A549 (cell line): ENCODE measurements at places on chromosomes 12 and 14.

DNA sequence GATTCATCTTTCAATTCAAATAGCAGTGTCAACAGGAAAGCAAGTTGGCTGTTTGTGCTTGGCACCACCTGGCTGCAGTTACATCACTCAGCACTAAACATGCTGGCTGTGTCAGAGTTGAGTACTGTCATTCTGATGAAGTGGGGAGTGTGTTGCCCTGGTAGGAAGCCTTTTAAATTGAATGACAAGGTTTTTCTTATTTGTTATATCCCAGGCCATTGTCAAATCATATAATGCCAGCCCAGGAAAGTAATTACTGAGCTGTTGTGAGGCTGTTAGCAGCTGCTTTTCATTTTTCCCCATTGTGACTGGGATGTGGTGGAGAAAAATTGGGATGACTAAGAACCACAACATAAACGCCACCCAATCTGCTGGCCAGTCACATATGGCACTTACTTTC lies 106.5 kb upstream of the PRKD1 start:
- DNase-seq = no peak

DNA sequence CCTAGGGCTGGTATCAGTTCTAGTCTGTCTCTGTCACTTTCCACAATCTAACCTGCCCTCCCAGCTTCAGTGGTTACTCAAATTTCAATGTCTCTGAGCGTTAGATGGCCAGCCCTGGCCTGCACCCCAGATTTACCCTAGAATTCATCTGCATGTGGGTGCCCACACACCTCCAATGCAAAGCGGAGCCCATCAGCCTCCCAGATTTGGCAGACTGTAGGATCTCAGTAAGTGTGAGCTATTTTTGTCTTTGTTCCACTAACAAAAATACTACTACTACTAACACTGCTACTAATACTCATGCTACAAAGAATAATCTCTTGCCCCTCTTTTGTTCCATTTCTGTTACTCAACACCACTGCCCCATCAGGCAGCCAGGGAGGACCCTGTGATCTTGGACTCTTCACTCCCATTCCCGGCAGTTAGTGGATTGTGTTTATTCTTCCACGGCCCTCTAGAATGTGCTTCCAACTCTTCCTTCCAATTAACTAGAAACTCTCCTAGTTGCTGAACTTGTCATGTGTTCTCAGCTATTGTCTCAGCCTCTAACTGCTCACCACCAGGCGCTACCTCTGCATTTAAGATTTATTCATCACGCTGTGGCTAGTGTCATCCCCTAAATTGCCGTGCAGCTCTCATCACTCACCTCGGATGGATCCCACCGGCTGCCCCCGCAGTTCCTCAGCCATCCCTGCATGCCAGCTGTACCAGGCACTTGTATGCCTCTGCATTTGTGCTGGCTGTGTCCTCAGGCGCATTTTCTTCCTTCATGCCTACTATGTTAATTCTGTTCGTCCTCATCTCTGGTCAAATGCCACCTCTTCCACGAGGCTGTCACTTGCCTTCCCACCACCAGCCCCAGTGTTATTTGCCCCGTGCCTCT lies 150.6 kb upstream of the HIF1A start:
- no peak for DNase-seq

- no peak for DNase-seq
Measured at GRCh38 chr12:112568641-112569040, 149.9 kb downstream of the PTPN11 start.

DNA sequence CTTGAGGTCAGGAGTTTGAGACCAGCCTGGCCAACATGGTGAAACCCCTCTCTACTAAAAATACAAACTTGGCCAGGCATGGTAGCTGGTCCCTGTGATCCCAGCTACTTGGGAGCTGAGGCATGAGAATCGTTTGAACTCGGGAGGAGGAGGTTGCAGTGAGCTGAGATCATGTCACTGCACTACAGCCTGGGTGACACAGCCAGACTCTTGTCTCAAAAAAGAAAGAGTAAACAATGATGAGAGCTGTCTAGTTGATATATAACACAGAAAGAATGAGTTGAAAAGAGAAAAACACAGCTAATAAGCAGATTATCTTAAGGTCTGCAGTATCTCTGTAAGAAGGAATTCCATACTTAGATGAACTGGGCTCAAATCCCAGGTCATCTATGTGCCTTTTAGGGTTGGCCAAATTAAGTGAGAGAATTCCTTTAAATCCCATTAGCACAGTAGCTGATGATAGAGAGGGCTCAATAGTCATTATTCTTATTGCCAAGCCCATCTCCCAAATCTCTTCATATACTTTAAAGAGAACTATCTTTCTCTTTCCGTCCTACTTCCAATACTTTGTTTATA lies 31.1 kb upstream of the STRAP start:
- DNase-seq = no peak

GRCh38 chr12:27635349-27635972 lies 60.8 kb upstream of the REP15 start:
- DNase-seq = peak; percentile 41

DNA sequence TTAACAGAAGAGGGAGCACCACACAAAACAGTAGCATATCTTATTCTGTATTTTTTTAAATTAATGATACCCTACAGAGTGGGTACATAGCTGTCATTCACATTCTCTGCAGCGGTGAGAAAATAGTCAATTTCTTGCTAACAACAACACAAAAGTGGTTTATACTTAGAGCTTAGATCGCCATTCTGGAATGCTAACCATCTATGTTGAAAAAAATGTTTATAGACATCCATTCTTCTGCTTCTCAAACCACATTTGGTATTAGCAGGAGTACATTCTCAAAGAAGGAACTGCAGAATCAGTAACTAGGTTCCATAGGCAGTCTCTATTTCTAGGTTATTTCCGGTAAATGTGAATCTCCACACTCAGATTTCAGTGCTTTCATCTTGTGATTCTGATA lies 185.9 kb downstream of the PPFIA2 start:
- no peak for DNase-seq

DNA sequence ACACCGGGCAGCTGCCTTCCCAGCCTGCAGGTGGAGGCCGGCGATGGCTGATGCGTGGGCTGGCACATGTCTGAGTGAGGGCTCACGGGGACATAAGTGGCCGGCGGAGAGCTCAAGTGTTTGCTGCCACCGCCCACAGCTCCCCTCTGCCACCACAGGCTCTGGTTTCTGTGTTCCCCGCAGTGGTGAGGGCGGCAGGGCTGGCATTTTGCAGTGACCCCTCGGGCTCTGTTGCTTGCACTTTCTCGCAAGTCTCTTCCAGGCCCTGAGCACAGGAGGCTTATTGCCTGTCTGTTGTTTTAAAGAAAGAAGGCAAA lies 271.0 kb upstream of the RTL1 start:
- DNase-seq = no peak
